ENCODE measurements at places on chromosomes 5 and 9.
A peak's percentile ranks its signal among the peaks of the same experiment; 100 is the strongest.

DNA sequence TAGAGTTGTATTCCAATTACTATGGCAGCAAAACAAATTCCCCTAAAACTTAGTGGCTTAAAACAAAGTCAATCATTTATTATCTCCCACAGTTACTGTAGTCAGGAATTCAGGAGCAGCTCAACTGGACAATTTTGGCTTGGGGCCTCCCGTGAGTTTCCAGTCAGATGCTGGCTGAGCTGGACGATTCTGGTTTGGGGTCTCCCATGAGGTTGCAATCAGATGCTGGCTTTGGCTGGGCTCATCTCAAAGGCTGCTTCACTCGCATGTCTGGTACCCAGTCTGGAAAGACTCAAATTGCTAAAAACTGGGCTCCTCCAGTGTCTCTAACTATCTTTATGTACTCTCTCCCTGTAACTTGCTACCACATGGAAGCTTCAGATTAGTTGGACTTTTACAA, 130.1 kb downstream of the C5orf15 start:
- no peak for DNase-seq

- DNase-seq = no peak
Observed at GRCh38 chr9:110980261-110980660, 58.0 kb downstream of the LPAR1 start.

- no peak for DNase-seq
Observed at GRCh38 chr5:111748304-111748763, 8.7 kb downstream of the NREP start.

- no peak for DNase-seq
Observed at GRCh38 chr5:149360272-149360671, 2.4 kb downstream of the PCYOX1L start.

GRCh38 chr5:123208668-123209501, 119.8 kb downstream of the PRDM6 start:
- no peak for DNase-seq

- no peak for DNase-seq
Observed at GRCh38 chr5:57650360-57651069, 167.9 kb upstream of the ACTBL2 start.

DNA sequence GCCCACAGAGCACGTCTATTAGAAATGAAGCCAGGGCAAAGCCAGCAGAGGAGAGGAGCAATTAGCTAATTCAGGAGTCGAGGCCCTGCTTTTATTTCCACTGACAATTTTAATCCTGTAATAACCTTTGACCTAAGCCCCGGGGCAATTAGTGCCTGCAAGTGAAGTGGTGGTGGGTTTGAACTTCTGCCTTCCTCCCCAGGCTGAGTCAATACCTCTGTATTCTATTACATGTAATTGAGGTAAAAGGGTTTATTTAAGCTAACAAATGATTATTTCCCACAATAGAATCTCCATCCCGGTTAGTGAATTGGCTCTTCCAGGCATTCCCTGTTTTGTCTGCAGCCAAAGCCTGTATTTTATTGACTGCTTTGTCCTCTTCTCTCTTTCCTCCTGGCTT, 49.9 kb downstream of the FGF18 start:
- no peak for DNase-seq

- no peak for DNase-seq
Observed at GRCh38 chr5:10691826-10692785, 68.9 kb downstream of the DAP start.

DNA sequence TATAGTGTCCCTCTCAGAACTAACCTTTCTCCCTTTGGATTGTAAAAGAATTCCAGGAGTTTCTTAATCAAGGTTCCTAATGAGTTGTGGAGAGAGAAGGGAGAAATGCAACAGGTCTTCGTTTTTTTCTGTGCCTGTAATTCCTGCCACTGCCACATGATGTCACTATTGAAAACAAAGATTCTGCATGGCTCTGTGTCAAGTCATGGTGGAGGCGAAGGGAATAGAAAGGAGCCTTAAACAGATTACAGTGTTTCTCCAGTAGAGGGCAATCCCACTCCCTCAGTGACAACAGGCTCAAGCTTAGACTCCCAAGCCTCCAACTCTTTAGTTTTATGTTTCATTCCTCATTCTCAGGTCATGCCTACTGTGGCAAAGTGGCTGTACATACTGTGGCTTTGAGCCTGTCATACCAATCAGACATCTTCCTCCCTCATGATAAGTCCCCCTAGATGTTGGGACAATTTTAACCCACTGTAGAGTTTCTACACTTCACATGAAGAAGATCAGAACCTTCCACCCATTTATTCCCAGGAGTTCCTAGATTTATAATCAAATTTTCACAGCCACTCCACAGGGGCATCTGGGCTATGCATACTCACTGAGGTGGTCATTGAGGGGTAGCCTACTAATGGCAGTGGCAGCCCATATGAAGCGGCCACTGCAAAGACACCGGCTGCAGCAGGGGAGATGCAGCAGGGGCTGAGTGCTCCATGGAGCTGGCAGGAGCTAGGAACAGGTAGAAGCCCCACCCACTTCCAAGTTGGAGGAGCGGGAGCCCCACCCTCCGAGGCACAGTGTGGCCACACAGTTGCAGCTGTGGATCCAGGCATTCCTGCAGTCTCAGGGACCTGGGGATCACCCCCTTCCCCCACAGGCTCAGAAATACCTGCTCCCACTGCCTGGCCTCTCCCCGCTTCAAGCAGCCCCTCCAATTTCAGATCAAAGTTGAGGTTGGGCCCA, 97.4 kb upstream of the TRIM32 start:
- DNase-seq = no peak

GRCh38 chr5:91244380-91245073, 138.6 kb downstream of the ARRDC3 start:
- no peak for DNase-seq

DNA sequence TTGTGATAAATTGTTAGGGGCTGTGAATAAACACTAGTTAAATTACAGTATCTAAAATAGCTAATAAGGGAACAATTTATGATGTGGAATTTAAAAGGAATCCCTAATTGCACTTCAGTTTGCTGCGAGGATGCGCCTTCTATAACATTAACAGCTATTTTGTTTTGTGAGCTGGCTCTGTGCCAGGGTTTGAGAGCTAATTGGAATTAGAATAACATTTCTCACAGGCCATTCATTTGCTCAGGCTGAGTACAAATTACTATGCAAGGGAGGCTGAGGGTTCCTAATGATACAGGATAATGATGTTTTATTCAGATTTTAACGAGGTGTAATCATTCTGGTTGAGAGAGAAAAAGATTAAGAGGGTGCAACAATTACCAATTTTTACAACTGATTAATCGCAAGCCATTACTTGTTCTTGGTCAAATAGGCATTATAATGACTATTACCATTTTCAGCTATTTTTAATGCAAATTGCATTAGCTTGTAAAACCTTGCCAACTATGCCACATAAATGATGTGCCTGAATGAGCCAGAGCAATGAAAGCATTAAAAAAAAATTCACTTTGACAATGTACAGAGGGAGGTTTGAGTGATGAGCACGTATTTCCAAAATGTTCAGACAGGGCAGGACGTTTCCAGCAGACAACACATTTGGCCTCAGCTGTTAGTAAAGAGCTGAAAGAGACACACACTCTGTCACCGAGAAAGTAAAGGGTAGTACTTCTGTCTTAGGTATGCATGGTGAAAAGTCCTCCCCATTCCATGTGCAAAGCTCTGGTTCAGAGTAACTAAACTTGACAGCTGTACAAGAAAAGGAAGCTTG, 576.5 kb downstream of the TLE1 start:
- no peak for DNase-seq

GRCh38 chr9:91239367-91240111, 122.2 kb downstream of the AUH start:
- DNase-seq = no peak

GRCh38 chr5:154513669-154514084, 35.6 kb upstream of the HAND1 start:
- no peak for DNase-seq

- DNase-seq = peak; percentile 26
Observed at GRCh38 chr5:38780945-38781344, 64.9 kb upstream of the OSMR start.

DNA sequence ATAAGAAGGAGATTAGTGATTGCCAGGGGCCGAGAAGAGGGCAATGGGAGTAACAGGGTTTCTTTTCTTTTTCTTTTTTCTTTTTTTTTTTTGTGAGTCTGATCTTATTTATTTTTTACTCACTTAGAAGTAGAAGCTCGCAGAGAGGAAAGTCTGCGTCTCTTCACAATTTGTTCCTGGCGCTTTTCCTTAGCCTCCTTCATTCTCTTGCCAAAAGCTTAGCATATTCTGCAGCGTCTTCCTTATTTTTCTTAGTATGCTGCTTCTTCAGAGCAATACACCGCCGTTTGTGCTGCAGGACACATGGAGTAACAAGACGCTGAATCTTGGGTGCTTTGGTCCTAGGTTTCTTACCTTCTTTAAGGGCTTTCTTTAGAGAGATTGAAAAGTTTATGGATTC, 30.3 kb upstream of the DENND4C start:
- no peak for DNase-seq

DNA sequence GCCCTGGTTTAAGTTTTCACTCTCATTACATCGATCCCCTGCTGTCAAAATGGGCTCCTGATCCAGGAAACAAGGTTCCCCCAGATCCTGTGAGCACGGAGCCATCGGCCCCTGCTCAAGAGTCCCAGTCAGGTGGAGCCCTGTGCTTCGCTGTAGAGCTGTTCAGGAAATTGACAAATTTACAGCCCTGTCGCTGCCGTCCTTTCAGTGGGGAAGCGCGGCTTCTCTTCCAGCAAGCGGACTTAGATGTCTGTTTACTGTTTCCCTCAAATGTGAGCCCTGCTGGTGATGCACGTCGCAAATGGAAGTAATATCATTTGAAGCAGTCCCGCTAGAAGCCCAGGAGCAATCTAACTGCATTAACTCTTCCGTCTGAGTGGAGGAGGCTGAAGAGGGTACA, 760.9 kb upstream of the WWC1 start:
- no peak for DNase-seq

GRCh38 chr9:129682381-129682780, 16.9 kb downstream of the PRRX2 start:
- DNase-seq = no peak

GRCh38 chr9:115327436-115328122, 209.6 kb upstream of the TNC start:
- no peak for DNase-seq

DNA sequence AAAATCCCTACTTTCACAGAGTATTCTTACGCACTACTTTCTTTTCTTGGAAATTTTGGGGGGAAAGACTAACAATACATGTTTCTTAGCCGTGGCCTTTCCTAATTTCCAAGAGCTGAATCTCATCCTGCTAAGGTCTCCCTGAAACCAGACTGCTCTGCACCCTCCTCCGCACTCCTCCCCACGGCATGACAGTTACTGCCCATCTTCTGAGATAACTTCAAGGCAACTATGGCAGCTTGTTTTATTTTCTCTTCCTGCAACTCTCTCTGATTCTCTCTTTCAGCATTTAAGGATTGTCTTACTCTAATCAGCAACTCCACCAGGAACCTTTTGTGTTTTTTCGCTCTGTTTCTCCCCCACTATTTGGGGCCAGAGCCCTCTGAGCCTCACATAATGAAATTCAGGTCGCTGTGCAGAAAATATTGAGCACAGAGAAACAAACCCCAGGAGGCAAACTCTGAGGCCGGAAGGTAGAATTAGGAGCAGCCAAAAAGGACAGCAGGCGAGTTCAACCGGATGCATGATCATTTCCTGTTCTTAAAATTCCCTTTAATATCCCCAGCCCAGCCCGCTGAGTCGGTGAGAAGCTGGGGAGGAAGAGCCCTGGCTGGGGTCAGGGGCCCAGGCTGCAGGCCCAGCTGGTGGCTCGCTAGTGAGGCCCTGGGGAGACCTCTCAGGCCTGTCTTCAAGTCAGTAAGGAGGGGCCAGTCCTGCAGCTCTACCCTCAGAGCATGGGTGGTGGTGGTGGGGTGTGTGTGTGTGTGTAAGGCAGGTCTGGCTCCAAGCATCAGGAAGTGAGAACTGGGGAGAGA, 213.6 kb upstream of the S1PR3 start:
- no peak for DNase-seq

DNA sequence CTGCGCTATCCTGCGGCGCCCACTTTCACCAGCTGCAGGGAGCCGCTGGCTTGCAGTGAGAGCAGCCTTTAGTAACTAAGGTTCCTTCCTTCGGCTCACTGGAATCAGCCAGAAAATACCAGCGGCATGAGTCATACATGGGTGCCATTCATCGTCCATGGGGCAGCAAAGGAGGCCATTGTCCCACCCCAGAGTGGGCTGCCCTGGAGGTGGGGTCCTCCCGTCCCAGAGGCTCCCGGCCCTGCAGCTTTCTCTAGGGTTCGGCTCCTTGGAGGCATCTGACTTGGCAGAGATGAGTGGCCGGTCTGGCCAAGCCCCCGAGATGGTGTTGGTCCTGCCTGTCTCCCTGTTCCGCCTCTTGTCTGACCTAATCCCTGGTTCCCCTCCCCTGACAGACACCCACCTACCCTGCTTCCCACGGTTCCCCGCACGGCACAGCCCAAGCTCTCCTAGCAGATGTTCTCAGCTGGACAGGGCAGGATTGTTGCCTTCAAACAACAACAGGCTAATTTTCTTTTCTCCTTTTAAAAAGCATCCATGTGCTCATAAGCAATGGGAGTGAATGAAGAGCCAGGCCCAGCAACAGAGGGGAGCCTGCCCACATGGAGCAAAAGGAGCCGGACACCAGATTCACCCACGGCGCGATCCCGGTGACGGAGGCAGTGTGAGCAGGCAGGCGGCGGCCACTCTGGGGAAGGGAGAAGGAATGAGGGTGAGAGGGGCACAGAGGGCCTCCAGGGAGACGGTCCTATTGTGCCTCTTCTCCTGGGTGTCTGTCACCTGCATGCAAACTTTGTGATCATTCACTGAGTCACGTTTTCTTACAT, 97.0 kb upstream of the COL5A1 start:
- no peak for DNase-seq

DNA sequence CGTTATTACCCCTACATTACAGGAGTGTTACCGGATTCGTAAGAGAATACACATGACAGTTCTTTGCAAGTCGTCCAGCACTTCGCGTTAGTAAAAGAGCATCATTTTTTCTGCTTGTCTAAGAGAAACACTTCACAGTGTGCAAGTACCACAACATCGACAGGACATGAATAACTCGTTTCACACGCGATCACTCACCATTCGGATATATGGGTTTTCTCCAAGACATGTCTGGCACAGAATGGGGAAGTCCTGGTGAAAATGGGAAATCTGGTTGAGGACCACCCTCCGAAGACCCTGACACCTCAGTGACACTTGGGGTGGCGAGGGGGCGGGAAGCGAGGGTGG, 642 bp downstream of the RBM22 start:
- DNase-seq = peak; percentile 20

GRCh38 chr5:76583163-76584047, 39.8 kb downstream of the F2RL2 start:
- DNase-seq = no peak

- DNase-seq = no peak
Observed at GRCh38 chr9:109101202-109101595, 18.5 kb downstream of the TMEM245 start.

GRCh38 chr5:18023986-18024385, 389.7 kb downstream of the TAF11L14 start:
- no peak for DNase-seq

DNA sequence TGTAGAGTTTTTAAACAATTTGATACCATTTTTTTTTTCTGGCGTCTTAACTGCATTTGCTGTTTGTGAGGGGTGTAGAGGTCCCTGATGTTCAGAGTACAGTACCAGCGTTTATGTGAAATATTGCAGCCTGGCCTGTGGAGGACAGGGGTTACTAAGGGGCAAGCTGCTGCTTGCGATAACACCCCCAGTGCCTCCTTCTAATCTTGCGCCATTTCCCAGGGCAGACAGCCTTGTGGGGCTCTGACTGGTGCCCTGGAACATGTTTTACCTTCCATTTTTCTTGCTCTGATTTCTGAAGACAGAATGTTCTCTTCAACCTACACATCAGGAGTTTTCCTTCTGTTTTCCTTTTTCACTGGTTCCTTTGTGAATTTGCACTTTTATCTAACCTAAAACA, 142.9 kb downstream of the DOCK8 start:
- DNase-seq = no peak

GRCh38 chr9:37812773-37813379, 12.3 kb downstream of the DCAF10 start:
- DNase-seq = no peak
